SW480 (cell line): ENCODE measurements at places on chromosomes 2 and 18.

DNA sequence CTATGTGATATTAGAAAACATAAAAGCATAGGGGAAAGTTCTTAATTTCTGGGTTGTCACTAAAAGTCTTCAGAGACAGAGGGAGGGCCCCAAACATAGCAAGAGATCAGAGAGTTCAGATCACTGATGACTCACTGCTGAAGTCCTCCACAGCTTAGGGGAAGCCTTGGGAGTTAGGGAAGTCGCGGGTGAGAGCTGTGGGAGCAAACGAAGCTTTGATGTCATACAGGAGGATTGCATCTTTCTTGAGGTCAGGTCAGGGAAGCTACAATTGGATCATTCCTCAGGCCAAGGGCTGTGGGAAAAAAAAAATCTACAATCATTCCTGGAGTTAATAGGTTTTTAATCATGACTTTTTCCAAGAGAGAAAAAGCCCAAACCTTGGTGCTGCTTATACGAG lies 96.2 kb downstream of the COPS8 start:
- peak; percentile 72 for DNase-seq

DNA sequence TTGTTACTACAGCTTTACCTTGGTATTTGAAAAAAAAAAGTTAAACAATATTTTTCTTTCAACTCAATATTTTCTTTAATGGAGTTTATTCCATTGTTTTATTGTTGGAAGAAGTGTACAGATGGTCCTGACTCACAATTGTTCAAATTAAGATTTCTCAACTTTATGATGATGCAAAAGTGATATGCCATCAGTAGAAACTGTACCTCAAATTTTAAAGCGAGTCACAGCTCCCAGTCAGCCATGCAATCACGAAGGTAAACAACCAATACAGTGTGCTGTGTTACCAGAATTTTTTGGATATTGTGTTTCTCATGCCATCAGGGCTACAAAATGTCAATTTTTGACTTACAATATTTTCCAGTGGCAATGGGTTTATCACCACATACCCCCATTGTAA lies 54.0 kb upstream of the COL5A2 start:
- DNase-seq: no peak

GRCh38 chr2:179455172-179455524 lies 190.5 kb upstream of the SESTD1 start:
- no peak for DNase-seq

- DNase-seq: no peak
These were observed 2.7 kb downstream of the CXCR4 start for GRCh38 chr2:136115183-136115761.

DNA sequence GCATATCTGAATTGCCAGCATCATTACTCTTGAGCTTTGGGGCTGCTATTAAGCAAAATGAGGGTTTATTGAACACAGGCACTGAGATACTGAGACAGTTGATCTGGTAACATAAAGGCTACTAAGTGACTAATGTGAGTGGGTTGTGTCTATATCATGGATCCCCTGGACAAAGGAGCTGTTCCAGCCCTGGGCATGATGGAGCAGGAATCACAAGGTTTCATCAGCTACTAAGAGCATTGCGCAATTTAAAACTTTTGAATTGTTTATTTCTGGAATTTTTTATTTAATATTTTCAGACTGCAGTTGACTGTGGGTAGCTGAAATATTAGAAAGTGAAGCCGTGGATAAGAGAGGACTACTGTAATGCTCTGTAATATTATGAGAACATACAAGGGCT lies 73.5 kb downstream of the MGAT5 start:
- DNase-seq: no peak

DNA sequence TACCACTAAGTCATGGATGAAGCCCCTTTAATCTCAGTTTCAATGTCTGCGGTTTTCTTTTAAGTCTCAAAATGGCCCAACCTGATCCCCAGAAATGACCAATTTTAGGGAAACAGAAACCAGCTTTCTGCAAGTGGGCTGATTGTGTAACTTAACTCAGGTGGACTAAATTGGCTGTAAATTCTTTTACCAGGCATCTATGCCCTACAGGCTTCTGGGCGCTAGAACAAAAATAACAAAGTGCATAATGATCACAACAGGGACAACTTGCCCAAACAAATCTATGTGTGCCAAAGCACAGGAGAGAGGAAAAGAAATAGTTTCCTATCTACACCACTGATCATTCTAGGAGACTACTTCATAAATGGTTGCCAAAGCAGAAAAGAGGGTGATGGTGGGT lies 112.3 kb upstream of the SETBP1 start:
- no peak for DNase-seq

GRCh38 chr2:116491292-116491691 lies 1323.2 kb upstream of the DDX18 start:
- no peak for DNase-seq

- DNase-seq: no peak
These were observed 10.9 kb downstream of the WDR7 start for GRCh38 chr18:56662063-56662408.

- DNase-seq: no peak
These were observed 14.4 kb downstream of the IL36B start for GRCh38 chr2:113038291-113038690.

- no peak for DNase-seq
These were observed 54.2 kb downstream of the HK2 start for GRCh38 chr2:74887960-74888700.

DNA sequence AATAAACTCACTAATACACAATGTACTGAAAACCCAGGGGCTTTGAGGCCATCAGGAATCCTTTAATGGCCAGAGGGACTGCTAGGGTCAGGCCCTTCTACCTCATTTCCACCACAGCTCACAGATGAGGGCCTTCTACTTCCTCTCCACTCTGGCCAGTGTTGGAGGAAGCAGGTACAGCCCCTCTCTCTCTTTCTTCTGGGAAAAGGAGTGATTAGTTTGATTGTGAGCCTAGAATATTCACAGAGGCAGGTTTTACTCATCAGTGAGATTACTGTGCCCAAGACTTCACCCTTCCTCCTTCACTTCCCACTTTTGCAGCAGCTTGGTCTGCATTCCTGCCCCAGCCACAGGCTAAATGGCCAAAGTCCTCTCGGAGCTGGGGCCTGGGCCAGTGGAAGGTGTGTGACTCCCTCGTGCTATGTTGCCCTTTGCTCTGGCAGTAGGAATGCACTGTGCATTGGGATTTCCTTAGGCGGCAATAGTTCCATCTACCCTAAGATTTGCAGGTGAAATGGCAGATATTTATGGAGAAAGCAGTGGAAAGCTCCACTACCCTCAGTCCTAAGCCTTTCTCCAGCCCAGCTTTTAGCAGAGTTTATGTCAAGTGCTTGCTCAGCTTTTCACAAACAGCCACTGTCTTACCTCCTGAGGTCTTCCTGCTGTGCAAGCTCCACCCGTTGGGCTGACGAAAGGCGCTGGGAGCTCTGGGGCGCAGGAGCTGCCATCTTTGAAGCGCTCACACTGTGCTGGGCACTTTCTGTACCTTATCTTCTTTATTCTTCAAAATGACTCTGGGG lies 36.2 kb upstream of the YES1 start:
- no peak for DNase-seq

GRCh38 chr2:42114091-42114490 lies 55.1 kb upstream of the EML4 start:
- DNase-seq: no peak

DNA sequence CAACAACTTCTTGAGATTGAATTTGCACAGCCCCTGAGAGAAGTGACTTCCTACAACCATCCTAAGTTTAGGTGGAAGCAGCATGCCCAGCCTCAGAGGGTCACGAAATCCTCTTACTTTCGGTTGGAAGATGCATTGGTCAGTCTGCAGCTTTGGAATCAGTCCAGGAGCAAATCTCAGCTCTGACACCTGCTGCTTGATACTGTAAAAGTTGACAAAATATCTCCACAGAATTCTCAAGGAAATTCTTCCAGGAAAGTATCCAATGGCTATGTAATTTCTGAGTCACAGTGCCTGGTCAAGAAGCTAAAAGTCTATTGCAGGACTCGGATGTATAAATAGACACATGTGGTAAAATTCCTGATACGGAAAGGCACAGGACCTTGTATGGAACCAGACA lies 414.5 kb upstream of the GYPC start:
- no peak for DNase-seq

DNA sequence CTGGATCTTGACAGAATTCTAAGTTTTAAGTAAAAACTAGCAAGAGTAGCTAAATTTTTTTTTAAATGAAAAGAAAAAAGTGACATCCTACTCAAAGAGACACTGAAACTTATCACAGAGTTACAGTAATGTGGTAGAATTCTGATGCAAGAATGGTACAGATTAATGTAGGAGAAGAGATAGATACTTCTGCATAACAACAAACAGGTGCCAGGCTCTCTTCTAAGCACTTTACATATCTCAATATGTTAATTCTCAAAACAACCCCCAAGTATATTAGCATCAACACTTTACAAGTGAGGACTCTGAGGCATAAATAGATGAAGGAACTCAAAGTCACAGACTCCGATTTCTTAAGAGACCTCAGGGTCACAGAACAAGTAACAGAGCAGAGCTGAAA lies 28.1 kb downstream of the GCC2 start:
- DNase-seq: no peak

DNA sequence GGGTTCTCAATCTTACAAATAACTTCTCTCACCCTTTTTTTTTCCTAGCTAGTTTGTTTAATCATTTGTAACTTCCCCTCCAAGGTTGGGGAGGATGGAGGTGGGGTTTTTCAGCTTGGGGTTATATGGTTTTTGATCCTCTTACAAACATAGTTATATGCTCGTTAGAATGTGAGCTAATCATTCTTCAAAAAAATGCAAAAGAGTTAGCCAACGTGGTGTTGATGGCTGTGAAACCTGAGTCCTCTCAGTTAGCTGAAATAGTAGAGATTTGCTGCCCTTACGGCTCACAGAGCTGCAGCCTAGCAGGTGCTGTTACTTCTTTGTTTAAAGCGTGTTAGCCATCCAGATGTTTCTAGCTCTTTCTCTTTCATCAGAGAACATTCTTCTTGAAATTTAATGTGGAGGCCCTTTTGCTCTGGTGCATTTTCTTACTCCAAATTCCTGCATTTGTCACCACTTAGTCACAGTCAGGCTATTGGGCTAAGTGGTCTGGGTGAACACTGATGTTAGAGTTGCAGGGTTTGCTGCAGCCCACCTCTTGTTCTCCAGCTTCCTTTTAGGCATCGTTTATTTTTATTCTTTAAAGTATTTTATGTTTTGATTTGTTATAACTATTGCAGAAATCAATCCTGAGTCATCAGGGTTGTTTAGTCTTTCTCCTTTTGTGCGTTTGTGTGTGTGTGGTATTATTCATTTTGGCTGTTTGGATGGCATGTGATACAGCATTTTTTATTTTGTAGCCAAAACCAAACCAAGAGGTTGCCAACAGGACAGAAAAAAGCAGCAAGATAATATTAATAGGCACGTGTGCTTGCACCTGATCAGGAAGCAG lies 41.1 kb downstream of the LIMS1 start:
- no peak for DNase-seq

- no peak for DNase-seq
These were observed 246.9 kb downstream of the MTX2 start for GRCh38 chr2:176516051-176516602.

- no peak for DNase-seq
These were observed 20.5 kb downstream of the SH2D6 start for GRCh38 chr2:85439025-85439472.

DNA sequence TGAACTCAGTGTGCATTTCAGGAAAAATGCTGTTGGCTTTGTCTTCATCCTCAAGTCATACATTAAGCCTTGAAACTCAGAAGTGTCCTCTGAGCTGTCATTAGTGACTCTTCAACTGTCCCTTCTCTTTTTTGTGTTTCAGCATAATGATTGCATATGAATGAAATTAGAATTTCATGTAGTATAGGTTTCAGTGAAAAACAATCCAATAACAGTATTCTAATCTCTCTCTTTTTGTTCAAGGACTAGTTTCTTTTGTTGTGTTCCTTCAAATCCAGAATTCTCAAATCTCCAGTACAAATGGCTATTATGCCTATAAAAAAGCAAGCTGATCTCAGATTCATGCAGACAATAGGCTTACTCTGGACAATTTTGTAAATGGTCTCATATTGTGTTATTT lies 133.5 kb downstream of the QPCT start:
- DNase-seq: no peak

DNA sequence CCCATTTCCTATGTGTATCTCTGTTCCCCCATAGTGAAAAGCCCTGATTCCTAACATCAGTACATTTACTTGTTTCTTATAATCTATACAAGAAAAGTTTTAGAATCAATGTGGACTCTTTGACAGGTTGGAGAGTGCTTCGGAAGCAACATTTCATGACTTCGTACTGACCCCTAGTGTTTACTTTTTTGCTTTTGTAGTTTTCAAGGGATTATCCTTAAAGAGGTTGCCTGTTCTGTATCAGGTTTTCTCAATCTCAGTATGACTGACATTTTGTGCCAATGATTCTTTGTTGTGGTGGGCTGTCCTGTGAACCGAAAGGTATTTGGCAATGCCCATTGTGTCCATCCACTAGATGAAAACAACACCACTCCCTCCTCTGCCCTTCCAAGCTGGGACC lies 43.3 kb upstream of the SERPINB2 start:
- peak; percentile 11 for DNase-seq

DNA sequence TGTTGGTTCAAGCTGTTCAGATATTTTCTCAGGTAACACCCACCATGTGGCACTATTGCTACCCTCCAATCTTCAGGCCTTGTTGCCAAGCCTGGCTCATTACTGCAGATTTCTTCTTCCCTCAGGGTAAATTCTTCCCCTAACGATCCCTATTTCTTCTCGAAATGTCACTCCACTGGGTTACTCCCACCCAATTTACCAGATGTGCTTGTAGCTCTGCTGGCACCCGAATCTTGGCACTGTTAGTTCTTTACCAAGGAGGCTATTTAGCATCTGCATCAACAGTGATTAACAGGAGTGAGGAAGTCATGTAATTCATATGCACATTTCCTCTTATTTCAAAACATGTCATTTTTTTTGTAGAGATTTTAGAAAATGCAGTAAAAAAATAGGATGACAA lies 217.1 kb upstream of the CYRIA start:
- no peak for DNase-seq

- no peak for DNase-seq
These were observed 109.3 kb downstream of the FHOD3 start for GRCh38 chr18:36406805-36407204.

GRCh38 chr2:168277276-168277675 lies 29.9 kb upstream of the STK39 start:
- no peak for DNase-seq

GRCh38 chr2:66306483-66306882 lies 128.4 kb upstream of the MEIS1 start:
- no peak for DNase-seq

GRCh38 chr2:158504088-158504487 lies 47.3 kb downstream of the PKP4 start:
- DNase-seq: no peak

DNA sequence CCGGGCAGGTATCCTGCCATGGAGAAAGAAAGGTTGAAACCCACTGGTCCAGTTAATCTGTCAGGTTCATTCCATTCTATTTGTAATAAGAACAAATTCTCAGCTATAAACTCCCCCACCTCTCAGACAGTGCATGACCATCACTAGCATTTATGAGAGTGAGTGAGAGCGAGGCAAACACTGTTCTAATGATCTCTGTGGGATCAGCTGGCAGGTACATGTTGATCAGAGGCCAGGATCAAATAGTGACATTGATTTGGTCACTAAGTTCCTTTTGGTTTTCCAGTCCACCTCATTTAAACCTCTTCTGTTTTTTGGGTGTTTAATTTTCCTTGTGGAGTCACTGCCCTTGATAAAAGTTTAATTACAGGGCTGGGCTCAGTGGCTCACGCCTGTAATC lies 423.1 kb upstream of the CHST9 start:
- DNase-seq: no peak
